HEK293T (cell line): ENCODE measurements at places on chromosomes 13 and 19.

GRCh38 chr13:113922412-113923118, 51.3 kb downstream of the C13orf46 start:
- no peak for DNase-seq

- no peak for DNase-seq
These were observed 92.6 kb downstream of the SIPA1L3 start for GRCh38 chr19:37999309-38000213.

DNA sequence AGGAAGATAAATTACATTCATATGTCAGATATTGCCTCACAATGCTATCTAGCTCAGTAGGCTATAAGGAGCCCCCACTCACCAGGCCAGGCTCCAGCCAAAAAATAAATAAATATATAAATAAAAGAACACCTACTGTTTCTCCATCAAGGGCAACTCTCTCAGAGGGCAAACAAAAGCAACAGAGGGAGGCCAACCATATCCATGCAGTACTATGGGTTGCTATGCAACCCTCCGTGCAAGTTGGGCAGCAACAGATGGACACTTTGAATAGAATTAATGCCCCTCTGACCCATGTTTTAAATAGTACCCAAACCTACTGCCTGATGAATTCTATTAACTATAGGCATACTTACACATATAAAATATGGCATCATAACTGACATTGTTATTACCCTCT, 279.8 kb upstream of the EDNRB start:
- DNase-seq, result no peak

DNA sequence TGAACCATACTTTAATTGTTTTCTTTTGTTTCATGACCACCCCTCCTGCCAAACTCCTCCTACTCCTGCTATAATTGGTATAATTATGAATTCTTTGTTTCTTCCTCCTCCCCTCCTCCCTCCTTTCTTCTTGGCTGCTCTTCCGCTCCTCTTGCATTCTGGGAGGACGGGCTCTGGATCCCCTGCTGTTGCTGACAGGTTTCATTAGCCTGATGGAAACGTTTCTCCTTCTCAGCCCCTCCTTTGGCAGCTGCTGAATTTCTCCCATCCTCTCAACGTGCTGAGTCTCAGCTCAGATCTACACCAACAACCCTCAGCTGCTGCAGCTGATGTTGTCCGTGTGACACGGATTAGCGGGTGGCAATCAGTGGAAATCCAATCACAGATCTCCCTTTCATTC, 97.1 kb upstream of the UBAC2 start:
- DNase-seq, result peak; percentile 23

DNA sequence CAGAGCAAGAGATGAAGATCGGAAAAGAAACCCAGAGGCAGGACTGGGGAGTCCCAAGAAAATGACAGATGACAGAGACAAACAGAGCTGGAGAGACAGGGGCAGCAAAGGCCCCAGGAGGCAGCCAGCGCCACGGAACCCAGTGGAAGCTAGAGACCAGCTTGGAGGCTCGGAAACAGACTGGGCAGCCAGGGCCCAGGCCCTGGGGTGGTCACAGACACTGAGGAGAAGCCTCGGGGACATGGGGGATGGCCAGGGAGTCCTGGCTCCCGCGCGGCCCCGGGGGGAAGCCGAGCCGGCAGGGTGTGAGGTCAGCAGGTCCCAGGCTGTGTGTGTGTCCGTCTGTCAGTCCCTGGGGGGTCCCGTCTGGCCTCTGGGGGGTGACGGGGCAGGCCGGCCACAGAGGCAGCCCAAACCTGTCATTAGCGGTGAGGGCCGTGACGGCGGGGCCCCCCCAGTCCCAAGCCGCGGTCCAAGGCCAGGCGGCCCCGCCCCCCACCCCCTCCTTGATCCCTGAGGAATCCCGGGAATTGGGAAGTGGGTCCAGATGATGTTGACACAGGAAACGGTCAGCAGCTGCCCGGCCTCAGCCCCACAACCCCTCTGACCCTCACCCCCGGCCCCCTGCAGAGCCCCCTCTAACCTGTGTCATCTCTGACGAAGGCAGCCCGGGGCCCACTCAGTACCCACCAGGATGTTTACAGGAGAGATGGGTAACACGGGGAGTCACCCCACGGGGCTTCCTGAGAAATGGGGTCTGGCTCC, 2.5 kb upstream of the TMEM190 start:
- no peak for DNase-seq

DNA sequence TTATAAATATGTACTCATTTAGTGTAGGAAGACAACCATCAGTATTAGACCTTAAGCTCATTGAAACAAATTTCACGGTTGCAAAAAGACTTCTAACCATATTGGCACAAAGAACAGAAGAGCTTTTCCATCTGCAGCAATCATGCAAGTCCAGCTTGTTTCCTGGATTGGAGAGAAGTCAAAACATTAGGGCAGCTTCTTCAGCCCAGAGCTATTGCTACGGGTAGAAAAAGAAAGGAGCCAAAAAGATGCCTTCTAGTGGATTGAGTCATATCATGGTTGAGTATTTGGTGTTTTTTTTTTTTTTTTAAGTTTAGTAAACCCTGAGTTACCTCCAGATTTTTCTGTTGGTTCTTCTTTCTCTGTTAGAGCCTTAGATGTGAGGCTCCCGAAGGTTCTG, 99.8 kb downstream of the WDFY2 start:
- DNase-seq, result no peak

GRCh38 chr19:35644987-35645679, 3.0 kb upstream of the COX6B1 start:
- peak; percentile 70 for DNase-seq

- no peak for DNase-seq
These were observed 202.4 kb downstream of the KCTD12 start for GRCh38 chr13:76683854-76684253.

- DNase-seq, result no peak
These were observed 85.0 kb upstream of the UBL3 start for GRCh38 chr13:29935309-29935981.
